H7 (cell line): ENCODE measurements at places on chromosomes 5 and 9.

- DNase-seq, result peak; percentile 92
Observed at GRCh38 chr9:14314929-14315874, 1.3 kb upstream of the NFIB start.

DNA sequence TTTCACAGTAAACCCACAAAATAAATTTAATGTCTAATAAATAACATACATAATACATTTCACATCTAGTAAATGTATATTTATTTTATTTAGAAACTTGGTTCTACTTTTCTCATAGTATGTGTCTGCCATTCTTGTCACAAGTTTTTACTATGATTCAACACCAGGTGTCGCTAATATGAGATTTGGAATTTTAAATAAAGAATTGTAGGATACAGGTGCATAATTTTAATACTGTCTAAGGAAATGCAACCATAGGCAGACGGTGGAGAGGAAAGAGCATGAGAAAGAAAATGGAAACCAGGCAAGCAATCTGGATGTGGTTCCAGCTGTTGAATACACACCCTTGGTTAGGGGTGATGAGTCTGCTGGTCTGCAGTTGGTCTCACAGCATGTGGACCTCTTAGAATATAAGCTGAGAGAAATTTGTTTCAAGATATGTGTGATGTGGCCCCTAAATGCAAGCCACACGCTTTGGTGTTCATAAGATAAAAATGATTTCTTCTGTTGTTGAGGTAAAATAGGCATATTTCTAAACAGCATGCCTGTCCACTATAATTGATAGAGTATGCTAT is 114.7 kb upstream of the TXNDC8 start:
- no peak for DNase-seq

GRCh38 chr5:132495667-132496190 is 5.2 kb upstream of the IRF1 start:
- DNase-seq, result peak; percentile 90

DNA sequence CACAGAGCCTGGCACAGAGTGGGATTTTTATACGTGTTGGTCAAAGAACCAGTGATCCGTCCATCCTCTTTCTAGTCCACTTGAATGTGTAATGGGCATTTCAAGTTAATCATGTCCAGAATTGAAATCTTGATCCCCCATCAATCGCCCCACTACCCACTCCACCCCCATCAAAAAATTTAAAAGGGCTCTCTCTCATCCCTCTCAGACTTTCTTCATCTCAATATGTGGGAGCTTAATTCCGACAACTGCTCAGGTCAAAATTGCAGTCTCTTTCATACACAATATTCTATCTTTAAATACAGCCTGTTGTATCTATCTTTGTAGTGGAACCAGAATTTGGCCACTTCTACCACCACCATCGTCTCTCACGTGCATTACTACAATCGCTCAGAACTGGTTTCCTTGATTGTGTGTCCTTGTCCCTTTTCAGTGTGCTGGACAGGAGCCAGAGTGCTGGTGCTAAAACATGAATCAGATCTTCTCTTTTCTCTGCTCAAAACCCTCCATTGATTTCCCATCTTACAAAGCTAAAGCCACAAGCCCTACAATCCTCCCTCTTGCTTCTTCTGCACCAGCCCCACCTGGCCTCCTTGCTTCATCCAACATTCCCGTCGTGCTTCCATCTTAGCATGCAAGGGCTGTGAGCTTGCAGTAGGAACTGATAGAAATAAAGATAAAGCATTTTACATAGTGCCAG is 786 bp upstream of the KIF3A start:
- DNase-seq, result no peak

DNA sequence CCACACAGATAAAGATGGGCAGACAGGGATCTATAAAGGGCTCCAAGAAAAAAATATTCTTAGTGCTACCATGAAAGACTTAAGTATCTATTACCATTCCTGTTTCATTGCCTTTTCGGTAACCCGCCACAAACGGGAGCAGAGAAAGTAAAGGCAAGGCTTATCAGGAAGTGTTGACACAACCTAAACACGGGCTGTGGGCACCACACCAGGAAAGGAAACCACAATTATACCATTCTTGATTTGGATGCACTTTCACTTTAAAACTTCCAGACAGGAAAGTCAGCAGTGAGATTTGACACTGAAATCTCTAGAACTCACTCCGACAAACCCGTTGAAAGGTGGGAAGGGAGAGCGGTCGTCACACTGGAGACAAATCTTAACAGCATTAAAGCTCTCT is 6.5 kb downstream of the TLE1 start:
- DNase-seq, result no peak

DNA sequence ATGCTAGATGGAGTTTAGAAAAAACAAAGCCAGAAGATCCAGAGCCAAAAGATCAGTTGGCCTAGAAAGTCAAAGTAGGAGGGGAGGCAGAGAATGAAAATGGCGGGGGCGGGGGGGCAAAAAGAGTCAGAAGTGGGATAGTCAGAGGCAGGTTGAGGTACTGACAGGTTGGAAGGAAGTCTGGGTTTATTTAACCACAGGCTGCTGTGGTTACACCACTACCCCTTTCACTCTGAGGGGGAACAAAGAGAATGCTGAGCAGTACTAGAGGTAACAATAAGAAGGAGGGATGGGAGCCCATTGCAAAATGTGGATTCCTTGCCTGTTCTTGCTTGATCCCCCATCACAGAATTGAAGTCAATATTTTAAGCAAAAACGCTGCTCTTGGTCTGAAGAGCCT is 111.8 kb downstream of the CAVIN4 start:
- DNase-seq, result no peak

DNA sequence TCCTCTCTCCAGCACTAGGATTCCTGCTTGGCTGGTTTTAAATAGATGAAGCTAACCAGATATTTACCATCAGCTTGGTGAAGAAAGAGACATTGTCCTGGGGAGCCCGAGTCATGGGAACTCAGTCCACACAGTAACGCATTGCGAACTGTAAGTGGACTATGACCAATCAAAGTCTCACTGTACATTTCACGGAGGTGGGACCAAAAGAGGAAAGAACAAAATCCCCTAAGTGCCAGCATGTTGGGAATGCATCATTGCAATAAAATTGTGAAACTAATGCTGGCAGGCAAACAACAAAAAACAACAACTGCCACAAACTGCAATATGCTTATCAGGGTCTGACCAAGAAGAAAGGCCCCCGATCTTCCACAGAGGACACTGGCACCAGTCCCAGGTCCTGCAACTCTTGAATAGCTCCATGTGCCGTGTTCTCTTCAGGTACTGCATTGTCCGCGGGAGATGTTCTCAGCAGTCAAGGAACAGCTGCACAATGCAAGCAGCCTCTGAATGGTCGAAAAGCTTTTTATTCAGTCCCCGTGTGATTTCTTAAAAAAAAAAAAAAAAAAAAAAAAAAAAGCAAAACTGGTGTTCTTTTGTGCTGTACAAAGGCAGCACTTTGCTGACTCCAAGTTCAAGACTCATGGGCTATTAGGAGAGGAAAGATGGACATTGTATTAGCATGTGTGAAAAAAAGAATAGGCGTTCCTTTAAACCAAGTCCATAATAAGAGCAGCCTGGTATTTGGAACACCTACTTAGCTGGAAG is 38.1 kb downstream of the SEMA6A start:
- no peak for DNase-seq

GRCh38 chr5:163916861-163917260 is 411.4 kb downstream of the MAT2B start:
- DNase-seq, result no peak

DNA sequence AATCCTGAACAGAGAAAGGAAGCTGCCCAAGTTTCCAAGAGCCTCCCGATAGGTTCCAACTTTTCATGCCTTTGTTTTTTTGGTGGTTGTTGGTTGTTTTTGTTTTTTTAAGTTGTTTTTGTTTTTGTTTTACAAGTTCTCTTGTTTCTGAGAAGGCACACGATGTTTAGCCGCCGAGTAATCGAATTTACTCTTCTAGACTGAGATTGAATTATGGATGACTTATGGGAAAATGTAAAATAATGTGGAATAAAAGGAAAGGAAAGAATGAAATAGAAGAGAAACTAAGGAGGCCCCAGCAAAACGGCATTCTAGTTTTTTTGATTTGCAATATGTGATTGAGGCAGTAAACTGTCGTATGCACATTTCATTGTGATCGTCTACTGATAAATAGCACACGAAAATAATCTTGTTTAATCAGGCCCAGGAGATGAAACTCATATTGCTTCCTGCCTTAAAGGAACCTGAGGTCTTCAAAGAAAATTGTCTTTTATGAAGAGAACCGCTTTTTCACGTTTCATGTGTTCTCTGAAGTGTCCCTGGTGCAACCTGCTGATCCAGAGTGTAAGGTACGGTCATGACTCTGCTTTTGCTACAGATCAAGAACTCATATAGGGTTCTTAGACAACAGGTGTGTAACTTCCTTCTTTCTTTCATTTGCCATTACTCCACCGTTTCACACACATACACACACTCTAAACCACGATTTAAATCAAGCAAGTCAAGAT is 1.3 kb upstream of the GNAQ start:
- no peak for DNase-seq

DNA sequence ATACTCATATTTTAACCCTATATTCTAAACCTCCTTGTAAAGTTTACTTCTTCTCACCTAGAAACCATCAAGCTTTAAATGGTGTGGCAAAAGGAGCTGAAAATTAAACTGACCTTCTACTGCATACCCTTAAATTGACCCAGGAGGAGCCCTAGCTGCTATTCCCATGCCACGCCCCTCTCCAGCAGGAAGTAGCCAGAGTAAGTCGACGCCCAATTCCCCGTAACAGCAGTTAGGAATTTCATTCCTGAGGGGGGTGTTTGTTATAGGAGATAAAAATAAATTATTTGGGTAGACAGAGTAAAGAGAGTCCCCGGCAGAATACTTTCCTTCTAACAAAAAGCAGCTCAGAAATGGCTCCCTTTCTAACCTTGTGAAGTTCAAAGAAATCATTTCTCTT is 111.8 kb upstream of the FAM174A start:
- no peak for DNase-seq

GRCh38 chr5:132013711-132014110 is 2.3 kb upstream of the ACSL6 start:
- no peak for DNase-seq

GRCh38 chr9:36903541-36904435 is 130.3 kb downstream of the PAX5 start:
- no peak for DNase-seq

- DNase-seq, result no peak
Observed at GRCh38 chr5:73692166-73692640, 66.2 kb downstream of the ARHGEF28 start.

- DNase-seq, result peak; percentile 70
Observed at GRCh38 chr5:32711681-32712480, 760 bp downstream of the NPR3 start.

DNA sequence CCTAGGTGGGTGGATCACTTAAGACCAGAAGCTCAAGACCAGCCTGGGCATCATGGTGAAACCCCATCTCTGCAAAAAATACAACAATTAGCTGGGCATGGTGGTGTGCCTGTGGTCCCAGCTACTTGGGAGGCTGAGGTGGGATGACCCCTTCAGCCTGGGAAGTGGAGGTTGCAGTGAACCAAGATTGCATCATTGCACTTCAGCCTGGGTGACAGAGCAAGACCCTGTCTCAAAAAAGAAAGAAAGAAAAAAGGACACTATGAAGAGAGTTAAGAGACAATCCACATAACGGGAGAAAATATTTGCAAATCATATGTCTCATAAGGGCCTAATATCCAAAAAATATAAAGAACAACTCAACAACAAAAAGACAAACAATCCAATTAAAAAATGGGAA is 57.9 kb downstream of the NDST1 start:
- no peak for DNase-seq

DNA sequence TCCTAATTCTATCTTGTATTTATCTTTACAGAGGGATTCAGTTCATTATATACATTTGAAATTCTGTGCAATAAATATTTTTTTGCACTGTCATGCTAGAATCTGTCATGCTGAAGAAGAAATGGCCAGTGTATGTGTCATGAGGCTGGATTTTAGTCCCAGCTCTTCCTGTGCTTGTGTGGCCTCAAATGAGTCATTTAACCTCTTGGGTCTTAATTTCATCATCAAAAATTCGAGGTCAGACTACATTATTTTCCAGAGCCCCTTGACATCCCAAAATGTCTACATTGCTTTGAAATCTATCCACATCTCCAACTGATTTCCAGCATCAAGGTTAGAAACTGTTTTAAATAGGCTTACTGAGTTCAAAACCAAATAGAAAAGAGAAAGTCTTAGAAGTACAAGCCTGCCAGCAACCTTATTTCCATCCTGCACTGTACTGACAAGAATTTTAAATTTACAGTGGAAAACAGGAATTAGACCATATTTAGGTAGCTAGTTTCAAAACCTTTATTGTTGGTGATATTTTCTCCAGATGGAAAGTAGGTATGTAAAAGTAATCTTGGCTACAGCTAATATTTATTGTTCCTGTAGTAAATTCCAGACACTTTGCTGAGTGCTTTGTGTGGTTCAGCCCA is 96.7 kb upstream of the MAMDC2 start:
- DNase-seq, result no peak

DNA sequence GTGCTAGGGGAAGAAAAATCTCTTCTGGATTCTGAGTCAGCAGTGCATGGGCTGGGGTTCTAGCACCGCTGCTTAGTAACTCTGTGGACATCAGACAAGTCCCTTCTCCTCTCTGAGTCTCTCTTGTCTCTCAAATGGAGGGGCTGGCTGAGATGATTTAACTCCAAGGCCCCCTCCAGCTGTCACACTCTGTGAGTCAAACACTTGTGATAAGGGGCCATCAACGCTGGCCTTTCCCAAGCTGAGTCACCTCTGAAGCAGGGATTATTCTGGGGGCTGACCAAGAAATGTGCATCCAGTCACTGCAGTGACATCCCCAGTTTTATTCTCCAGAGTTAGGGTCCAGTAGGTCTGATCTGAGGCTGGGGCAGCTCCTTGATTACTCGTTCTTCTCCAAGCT is 110.4 kb upstream of the ZNF462 start:
- no peak for DNase-seq

- DNase-seq, result no peak
Observed at GRCh38 chr5:87361031-87361445, 51.7 kb downstream of the CCNH start.

GRCh38 chr5:126531543-126532120 is 63.4 kb downstream of the ALDH7A1 start:
- no peak for DNase-seq

- no peak for DNase-seq
Observed at GRCh38 chr9:99058964-99059921, 45.7 kb upstream of the TGFBR1 start.

DNA sequence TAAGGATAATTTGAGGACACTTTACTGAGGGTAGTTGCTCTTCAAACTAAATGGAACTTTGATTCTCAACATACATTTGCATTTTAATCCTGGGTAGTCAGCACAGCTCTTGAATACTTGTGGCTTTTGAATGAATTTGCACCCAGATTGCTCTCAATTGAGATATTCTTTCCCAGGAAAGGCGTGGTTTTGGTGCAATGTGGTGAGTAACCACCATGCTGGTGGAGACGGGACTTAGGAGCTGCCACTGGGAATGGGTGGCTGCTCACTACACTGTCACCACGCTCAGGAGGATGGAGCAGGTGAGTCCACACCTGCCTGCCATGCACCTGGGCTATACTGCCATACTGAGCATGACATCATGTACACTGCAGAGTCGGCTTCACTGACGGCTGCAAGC is 99.2 kb downstream of the IRX1 start:
- no peak for DNase-seq

GRCh38 chr5:44991693-44992092 is 182.9 kb downstream of the MRPS30 start:
- no peak for DNase-seq

- DNase-seq, result no peak
Observed at GRCh38 chr5:62938927-62939326, 360.3 kb downstream of the LRRC70 start.
